ENCODE measurements at places on chromosomes 16 and 17.

GRCh38 chr17:2202996-2203575, 100.5 kb downstream of the SMG6 start:
- no peak for DNase-seq

- DNase-seq, result no peak
Measured at GRCh38 chr17:41970901-41971331, 4.3 kb downstream of the CNP start.

DNA sequence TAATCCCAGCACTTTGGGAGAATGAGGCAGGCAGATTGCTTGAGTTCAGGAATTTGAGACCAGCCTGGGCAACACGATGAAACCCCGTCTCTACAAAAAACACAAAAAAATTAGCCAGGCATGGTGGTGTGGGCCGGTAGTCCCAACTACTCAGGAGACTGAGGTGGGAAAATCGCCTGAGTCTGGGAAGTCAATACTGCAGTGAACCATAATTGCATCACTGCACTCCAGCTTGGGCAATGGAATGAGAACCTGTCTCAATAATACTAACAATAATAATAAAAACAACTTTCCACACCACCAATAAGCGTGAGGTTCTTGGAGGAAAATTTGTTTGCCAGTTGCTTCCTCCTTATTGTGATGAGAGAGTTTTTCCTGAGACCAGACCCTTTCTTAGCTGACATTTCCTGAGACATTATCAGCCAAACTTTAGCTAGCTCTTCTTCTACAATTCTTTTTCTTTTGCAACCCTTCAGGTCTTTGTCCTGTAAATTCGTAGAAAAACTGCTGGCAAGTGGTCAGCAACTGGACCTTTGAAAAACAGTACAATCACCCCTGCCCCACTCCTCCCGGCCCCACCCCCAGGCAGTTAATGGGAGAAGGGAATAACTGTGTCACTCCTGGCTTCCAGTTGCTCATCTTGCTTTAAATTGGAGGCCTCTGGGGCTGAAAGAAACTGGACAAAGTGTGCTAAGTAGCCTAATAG, 3.5 kb upstream of the EZH1 start:
- no peak for DNase-seq

- DNase-seq, result no peak
Measured at GRCh38 chr16:63365649-63366304, 1329.5 kb upstream of the CDH8 start.

DNA sequence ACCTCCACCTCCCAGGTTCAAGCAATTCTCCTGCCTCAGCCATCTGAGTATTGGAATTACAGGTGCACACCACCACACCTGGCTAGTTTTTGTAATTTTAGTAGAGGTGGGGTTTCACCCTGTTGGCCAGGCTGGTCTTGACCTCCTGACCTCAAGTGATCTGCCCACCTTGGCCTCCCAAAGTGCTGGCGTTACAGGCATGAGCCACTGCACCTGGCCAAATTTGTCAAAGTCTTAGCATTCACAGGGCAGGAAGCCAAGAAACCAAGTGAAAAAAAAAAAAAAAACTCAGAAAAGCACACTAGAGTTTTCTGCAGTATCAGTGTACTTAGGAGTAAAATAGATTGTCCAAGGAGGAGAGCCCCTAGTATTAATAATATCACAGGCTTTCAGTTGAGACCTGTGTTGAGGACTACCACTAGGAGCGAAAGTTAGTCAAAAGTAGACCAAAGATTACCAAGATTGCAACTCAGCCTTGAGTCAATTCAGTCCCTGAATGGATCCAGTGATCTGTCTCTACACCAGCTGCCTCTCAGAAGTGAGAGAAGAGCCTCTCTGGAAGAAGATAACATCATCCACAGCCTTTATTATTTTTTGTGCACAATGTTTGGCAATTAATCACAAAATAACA, 159.7 kb downstream of the CEP112 start:
- DNase-seq, result no peak

GRCh38 chr17:18854956-18855355, 3.0 kb upstream of the PRPSAP2 start:
- DNase-seq, result no peak

DNA sequence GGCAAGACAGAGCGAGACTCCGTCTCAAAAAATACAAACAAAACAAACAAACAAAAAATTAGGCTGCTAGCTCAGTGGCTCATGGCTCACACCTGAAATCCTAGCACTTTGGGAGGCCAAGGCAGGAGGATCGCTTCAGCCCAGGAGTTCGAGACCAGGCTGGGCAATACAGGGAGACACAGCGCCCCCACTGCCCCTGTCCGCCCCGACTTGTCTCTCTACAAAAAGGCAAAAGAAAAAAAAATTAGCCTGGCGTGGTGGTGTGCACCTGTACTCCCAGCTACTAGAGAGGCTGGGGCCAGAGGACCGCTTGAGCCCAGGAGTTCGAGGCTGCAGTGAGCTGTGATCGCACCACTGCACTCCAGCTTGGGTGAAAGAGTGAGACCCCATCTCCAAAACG, 531 bp upstream of the CDH1 start:
- DNase-seq, result no peak

DNA sequence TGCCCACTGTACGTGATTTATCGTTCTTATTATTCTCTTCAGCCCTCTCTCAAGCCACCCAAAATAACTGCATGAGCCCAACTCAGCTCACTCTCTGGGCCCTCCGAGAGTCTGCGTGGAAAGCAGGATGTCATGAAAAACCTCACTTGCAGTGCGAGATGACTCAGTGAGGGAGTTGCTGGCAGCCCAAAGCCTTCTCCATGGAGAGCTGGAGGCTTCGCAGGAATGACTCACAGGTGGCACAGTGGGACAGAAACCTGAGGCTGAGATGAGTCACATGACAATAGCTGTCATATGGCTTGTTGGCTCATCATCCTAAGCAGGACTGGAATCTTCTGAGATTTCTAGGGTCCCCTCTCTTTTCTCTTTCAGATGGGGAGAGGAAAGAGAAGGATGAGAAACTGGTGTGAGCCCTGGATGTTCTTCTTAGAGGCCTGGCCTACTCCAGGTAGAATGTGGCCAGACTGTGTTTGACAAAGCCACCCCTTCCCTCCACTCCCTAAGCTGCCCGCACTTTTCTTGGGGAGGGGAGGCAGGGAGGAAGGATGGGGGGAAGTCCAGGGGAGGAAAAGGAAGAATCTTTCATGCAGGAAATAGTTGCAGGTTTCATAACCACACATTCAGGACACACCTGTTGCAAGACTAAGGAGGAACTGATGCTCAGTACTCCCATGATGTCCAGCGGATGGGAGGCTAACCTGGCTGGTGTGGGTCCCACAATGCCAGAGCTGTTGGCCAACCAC, 160.6 kb upstream of the RPL38 start:
- peak; percentile 56 for DNase-seq

GRCh38 chr17:66704858-66705520, 129.9 kb upstream of the CACNG5 start:
- DNase-seq, result no peak

GRCh38 chr17:21194703-21195102, 19.3 kb downstream of the TMEM11 start:
- DNase-seq, result peak; percentile 73

DNA sequence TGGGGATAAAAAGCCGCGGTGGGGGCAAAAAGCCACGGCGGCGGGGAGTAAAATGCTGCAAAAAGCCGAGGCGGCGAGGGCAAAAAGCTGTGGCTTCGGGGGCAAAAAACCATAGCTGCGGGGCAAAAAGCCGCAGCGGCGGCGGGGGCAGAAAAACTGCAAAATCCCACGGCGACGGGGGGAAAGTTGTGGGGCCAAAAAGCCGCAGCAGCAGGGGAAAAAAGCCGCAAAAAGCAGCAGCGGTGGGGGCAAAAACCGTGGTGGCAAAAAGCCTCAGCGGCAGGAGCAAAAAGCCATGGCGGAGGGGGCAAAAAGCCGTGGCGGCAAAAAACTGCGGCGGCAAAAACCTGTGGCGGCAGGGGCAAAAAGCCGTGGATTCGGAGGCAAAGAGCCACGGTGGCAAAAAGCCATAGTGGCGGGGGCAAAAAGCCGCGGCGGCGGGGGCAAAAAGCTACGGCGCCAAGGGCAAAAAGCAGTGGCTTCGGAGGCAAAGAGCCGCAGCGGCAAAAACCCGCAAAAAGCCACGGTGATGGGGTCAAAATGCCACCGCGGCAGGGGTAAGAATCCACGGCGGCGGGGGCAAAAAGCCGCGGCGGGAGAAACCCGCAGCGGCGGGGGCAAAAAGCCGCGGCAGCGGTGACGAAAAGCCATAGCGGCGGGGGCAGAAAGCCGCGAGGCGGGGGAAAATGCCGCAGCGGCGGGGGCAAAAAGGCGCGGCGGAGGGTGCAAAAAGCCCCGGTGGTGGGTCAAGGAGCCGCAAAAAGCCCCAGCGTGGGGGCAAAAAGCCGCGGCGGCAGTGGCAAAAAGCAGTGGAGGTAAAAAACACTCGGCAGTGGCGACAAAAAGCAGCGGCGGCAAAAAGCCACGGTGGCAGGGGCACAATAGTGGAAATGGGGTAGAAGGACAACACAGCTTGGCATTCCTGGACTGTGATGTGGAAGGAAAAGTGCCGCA, 192.8 kb downstream of the SHCBP1 start:
- DNase-seq, result no peak

DNA sequence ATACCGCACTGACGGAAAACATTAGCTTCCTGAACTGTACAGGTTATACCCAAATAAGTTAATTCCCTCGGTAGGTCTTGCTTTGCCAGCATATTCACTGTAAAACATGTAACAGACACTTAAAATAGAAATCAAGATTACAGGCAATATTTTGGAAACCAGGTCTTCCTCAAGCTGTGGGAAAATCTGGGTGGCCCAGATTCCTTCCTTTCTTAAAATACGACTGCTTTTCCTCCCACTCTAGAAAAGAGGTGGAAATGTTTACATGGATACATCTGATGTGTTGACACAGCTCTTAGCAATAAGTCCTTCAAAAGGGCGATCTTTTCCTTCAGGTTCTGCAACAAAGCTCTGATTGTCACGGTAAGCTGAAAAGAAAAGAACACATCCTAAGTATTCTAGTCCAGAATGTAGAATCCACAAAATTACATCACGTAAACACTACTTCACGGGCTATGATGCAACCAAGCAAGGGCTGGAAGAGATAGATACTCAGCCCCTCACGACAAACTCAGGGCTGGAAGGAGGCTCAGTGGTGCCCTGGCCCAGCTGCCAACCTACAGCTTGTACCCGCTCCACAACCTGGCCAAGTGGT, 18.4 kb downstream of the STX8 start:
- no peak for DNase-seq

GRCh38 chr17:47819475-47819874, 2.1 kb downstream of the OSBPL7 start:
- DNase-seq, result peak; percentile 11

DNA sequence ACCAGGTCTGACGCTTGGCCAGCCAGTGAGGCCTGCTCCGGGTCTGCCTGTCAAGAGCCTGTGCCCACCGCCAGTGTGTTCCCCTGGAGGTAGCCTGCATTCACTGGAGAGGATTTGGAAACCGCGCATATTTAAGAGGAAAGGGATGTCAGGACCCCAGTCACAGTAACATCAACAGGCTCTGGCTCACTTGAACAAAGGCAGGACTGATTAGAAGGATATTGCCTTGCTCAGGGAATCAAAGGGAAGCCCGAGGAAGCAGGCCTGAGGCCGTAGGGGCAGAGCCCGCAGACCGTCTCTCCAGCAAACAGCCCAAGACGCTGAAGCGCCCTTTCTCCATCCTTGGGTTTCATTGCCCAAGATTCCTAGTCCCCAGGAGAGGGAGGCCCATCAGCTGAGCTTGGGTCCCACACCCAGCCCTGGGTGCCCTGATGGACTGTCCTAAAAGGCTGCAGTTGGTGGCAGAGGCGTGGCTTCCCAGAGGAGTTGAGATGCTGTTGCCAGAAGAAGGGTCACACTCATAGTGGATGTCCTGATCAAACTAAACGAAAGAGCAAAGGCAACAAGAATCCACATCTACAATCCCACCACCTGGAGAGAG, 23.2 kb downstream of the NT5M start:
- DNase-seq, result no peak

- no peak for DNase-seq
Measured at GRCh38 chr17:65366102-65366844, 195.2 kb downstream of the AXIN2 start.

GRCh38 chr17:29791336-29792080, 138.5 kb downstream of the SSH2 start:
- no peak for DNase-seq

- no peak for DNase-seq
Measured at GRCh38 chr16:66701516-66701915, 5.0 kb upstream of the CMTM4 start.

- DNase-seq, result no peak
Measured at GRCh38 chr17:72333570-72333969, 212.8 kb downstream of the SOX9 start.

GRCh38 chr17:77253611-77254051, 112.9 kb downstream of the SEC14L1 start:
- no peak for DNase-seq

DNA sequence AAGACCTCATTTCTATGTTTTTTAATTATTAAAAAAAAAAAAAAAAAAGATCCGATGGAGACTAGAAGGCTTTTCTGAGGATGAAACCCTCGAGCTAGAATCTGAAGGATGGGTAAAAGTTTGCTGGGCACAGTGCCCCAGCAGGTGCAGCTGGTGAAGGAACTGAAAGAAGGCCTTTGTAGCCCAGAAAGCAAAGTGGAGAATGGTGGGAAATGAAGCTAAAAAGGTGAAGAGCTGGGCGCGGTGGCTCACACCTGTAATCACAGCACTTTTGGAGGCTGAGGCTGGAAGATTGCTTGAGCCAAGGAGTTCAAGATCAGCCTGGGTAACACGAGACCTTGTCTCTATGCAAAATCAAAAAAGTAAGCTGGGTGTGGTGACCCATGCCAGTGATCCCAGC, 50.3 kb upstream of the SEC14L1 start:
- no peak for DNase-seq

All from right forelimb (tissue), 1 donor.